ENCODE measurements at places on chromosomes 16 and 17.
A peak's percentile ranks its signal among the peaks of the same experiment; 100 is the strongest.

GRCh38 chr17:77409282-77410161 lies 268.8 kb downstream of the SEC14L1 start:
- no peak for DNase-seq

DNA sequence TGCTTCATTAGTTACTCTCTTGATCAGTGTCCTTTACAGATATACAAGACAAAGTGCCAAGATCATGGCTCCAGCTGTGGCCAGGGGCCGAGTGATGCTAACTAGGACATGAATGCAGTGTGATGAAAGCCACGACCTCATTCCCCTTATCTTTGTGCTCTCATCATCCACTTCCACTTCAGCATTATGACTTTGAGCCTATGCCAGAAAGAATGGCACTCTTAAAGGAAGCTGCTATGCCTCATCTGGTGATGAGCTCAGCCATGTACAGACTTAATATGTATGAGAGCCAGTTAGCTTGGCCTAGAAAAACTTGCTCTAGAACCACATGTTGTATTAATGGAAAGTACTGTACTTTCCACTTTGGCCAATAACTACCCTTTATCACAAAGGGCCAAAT lies 179.1 kb downstream of the TOX3 start:
- DNase-seq, result no peak

DNA sequence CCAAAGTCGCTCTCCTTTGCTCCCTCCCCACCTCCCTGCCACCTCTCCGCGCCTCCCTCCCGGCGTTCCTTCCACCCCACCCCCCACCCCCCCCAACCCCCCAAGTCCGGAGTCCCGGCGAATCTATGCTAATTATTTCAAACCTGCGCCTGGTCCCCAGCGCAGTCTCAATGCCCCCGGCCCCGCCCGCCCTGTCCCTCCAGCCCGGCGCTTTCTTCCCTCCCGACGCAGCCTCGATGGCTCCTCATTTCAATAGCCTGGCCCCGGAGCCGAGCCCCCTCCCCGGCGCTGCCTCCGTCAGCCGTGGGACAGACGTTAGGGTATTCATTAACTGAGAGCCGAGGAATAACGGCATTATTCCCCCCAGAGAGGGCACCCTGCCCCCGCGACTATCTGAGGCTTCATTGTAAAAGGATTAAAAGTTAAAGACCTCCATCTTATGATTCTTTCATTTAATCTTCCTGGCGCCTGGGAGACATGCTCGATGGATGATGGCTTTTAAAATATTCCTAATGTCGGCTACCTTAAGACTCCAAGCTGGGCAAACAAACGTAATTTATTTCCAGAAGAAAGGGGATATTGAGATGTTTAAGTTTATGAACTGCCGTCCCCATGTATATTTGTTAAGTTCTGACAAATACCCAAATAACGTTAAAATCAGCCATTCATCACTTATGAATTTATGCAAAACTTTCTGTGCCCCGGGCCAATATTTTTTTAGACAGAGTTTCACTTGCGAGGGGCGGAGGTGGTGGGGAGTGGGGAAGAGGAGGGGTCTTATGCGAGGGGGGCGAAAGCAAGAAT lies 3.4 kb downstream of the NOG start:
- DNase-seq, result no peak

GRCh38 chr17:10141436-10141835 lies 57.0 kb downstream of the GAS7 start:
- no peak for DNase-seq

- no peak for DNase-seq
Measured at GRCh38 chr17:35889241-35889640, 9.1 kb upstream of the CCL5 start.

DNA sequence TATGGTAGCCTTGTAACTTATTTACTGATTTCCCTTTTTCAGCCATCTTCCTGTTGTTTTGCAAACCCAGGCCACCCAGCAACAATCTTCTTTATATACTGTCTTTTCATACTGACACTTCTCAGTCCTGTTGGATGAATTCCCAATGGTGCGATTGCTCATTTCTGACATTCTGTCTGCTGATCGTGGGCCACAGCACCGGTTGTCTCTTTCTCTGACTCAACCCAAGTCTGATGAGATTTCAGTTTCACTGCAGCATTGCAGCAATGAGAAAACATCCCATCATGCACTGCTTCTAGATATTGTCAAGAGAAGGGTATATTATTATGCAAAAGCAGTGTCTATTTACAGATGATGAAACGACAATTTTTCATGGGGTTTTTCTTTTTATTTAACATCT lies 349.2 kb upstream of the HSBP1 start:
- DNase-seq, result no peak

- peak; percentile 32 for DNase-seq
Measured at GRCh38 chr16:15518381-15519351, 84.3 kb downstream of the BMERB1 start.

DNA sequence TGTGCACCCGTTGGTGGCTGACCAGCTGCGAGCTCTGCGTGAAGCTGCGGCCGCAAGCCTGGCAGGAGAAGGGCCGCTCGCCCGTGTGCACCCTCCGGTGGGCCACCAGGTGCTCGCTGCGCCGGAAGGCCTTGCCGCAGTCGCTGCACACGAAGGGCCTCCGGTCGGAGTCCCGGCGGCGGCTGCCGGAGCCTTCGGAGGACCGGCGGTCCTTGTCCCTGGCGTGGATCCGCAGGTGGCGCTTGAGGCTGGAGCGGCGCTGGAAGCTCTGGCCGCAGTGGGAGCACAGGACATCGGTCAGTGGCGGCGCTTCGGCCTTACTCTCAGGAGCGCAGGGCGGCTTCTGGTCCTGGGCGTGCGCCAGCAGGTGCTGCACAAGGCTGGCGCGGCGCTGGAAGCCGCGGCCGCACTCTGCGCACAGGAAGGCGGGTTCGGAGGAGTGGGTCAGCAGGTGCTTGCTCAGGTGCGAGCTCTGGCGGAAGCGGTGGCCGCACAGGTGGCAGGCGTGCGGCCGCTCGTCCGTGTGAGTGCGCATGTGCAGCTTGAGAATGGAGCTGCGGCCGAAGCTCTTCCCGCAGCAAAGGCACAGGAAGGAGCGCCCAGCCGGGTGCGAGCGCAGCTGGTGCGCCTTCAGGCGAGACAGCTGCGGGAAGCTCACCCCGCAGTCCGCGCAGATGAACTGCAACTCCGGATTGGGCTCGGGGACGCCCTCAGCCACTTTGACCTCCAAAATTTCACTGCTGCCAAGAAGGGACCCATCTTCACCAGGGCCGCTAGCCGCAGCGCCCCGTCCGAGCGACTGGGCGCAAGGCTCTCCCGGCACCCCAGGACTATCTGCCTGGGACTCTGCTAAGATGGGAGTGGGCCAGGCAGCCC lies 9.1 kb downstream of the ZSCAN10 start:
- DNase-seq, result peak; percentile 88

DNA sequence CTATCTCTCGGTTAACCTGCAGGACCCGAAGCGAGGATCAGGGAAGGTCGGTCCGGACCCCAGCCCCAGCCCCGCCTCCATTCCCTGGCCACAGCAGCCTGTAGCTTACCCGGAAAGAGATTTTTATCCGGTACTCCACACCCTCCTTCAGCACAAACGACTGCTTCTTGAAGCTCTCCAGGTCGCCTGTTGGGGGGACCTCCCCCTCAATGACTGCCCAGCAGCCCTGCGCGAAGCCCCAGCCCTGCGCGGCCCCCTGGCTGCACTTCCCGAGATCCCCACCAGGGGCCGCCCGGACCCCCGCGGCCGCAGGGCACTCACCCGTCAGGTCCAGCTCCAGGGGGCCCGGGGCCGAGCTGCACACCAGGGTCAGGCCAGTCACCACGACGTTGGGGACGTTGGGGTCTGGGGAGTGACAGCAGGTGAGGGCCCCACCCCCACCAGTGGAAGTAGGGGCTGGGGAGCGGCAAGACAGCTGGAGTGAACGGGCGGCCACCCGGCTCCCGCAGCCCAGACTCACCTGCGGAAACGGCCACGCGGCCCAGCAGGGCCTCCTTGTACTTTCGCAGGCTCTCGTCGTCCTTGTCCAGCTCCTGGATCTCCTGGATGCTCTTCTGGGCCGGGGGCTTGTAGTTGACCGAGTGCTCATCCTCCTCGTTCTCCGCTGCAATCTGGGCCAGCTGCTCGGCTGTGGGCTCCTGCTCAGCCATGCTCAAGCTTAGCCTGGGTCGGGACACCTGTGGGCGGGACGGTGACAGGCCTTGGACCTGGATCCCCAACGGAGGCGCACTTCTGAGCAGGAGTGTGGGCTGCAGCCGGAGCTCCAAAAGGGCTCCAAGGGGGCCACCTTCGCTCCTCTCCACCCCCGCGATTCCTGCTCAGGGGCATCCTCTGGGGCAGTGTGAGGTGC lies 1.7 kb downstream of the ARHGDIA start:
- DNase-seq, result no peak

DNA sequence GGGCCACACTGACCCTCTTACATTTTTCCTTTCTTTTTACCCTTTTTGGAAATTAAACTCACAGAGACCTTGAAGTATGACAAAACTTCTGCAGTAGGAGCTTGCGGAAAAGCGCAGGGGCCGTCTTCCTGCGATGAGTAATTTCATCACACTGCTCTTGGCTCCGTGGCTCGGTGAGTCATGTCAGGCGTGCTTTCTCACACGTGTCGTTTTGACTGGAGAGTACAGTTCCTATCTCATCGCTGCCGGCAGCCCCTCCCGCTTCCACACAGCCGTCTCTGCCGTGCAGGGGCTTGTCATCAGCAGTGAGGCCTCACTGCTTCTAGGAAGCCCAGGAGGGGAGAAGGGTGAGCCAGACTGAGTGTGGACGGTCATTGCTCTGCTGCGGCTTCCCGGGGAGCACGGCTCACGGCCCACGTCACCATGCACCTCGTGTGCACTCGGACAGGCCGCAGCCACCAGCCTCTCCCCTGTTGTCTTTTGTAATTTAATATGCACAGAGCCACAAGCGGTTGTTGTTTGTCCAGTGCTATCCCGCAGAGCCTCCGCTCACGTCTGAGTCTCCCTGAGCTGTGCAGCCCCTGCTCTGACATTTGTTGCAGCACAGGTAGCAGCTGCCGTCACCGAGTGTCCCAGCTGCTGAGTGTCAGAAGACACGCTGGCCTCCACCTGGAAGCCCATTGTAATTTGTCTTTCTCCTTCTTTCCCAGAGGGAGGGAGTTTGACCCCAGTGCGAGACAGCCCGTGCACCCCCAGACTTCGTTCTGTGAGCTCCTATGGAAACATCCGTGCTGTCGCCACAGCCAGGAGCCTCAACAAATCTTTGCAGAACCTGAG lies 99.4 kb upstream of the CHMP6 start:
- DNase-seq, result peak; percentile 93

- no peak for DNase-seq
Measured at GRCh38 chr17:81912441-81913309, 1.5 kb upstream of the PCYT2 start.

GRCh38 chr17:37770631-37771518 lies 26.0 kb upstream of the HNF1B start:
- DNase-seq, result peak; percentile 62

DNA sequence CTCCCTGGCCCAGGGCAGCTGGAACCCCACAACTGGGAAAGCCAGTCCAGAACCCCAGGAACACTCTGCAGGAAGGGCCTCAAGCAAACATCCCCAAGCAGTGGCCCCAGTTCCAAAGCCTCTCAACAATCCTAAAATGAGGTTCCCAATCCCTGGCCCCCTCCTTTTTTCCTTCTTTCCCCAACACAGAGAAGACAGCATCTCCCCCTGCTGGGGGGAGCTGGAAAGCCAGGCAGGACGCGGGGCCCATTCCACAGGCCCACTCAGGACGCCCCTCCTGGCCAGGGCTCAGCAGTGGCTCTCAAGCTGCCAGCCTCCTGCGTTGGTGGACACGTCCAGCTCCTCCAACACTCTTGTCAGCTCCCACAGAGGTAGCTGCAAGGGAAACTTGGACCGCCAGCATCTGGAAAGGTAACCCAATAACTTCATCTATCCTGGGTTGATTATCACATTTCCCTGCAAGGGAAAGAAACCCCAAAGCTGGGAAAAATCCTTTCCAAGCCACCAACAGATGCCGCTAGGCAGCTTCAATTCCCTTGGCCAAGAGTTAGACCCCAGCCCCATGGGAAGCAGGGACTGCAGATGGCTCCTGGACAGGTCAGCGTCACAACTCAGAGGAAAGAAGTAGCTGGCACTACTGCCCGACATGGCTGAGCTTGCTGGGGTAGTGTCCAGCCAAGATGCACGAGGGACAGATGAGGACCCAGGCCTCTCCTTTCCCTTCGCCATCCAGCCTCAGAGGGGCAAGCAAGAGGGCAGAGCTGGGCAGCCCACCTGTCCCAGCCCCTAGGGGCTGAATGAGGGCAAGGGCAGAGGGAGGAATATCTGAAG lies 7.6 kb downstream of the HDAC5 start:
- peak; percentile 49 for DNase-seq

DNA sequence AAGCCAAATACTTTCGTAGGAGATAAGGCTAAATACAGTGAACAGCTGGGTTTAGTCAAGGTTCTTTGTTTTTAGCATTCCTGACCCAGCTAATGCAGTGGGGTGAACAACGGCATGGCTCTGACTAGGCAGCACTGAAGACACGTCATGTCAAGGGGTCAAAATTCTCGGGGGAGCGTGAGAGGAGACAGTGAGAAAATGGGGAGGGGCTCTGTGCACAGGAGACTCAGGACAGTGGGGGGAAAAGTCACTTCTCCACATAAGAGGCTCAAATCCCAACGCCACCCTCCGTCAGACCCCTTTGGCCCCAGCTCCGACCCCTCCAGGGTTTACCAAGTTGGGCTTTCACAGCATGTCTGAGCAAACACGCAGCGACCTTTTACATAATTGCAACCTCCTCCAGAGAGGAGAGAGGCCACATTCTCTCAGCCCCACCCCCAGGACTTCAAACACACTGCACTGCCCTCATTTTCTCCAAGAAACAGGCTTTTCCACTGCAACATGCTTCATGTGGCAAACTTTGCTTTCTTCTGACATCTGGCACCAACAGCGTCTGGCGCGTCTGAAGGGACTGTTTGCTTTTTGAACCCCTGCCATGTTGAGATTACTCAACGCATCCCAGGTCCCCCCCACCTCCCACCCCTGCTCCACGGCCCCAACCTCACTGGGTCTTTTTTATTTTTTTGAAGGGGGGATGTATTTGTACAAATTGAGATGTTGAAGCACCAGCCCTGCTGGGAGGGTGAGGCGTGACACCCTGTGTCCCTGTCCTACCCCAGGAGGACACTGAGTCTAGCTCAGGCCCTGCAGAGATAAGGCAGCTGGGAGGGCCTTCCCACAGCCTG lies 30.0 kb downstream of the AXIN2 start:
- DNase-seq, result peak; percentile 96

GRCh38 chr16:67256701-67257230 lies 8.0 kb downstream of the SLC9A5 start:
- no peak for DNase-seq

GRCh38 chr16:4913130-4913773 lies 23.7 kb downstream of the PPL start:
- no peak for DNase-seq

Data from NCI-H69 (cell line).